Memory B cell (primary cell): ENCODE measurements at places on chromosomes 11 and 22.

DNA sequence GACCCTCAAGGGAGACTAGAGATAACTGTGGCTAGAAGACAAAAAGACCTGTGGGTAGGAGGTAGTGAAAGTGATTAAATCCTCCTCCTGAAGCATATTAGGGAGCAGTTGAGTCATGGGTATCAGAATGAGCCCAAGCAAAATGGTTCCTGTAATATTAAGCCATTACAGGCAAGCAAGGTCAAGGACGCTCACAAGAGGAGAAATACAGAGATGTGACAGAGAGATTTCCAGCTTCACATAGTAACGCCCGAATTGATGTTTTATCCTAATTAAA lies 77.7 kb downstream of the FAM76B start:
- DNase-seq, result no peak

- DNase-seq, result no peak
Observed at GRCh38 chr11:82936261-82936660, 34.7 kb downstream of the DDIAS start.

GRCh38 chr11:12389676-12390657 lies 12.6 kb downstream of the PARVA start:
- no peak for DNase-seq

DNA sequence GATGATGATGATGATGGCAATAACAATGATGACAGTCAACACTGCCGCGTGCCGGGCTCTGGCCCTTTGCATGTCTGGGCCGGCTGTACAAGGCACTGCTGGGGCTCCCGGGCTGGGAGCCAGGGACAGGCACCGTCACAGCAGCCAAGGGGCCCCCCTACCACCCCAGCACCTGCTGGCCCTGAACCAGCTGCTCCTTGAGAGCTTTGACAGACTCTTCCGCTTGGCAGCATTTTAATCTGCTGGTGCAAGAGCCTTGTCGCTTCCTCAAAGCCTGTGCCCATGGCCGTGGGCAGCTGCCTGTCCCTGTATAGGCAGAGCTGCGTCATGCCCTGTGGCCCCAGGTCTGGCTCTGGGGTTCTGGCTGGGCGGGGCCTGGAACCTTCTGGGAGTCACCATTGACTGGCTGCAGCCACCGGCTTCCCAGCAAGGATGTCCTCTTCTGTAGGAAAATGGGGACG lies 12.9 kb upstream of the MUC6 start:
- no peak for DNase-seq

GRCh38 chr22:48778308-48779195 lies 1049.1 kb downstream of the BRD1 start:
- DNase-seq, result no peak

DNA sequence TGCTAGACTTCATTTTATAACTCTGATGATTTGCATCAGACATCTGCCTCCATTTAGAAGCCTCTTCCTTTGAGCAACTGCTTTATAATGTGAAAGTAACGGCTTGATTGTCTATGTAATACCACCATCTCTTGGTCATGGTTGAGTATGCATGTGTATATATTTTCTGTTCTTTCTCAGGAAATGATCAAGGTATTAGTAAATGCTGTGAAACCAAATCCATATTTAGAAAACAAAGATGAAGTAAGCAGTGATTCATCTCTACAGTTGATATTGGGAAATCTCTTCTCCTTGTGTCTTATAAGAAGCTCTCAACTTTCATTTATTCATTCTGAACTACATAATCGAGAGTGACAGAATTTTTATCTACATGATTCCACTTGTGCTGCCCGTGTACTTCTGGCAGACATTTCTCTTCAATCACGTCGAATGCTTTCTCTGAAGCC lies 104.6 kb upstream of the ANO3 start:
- DNase-seq, result peak; percentile 13

DNA sequence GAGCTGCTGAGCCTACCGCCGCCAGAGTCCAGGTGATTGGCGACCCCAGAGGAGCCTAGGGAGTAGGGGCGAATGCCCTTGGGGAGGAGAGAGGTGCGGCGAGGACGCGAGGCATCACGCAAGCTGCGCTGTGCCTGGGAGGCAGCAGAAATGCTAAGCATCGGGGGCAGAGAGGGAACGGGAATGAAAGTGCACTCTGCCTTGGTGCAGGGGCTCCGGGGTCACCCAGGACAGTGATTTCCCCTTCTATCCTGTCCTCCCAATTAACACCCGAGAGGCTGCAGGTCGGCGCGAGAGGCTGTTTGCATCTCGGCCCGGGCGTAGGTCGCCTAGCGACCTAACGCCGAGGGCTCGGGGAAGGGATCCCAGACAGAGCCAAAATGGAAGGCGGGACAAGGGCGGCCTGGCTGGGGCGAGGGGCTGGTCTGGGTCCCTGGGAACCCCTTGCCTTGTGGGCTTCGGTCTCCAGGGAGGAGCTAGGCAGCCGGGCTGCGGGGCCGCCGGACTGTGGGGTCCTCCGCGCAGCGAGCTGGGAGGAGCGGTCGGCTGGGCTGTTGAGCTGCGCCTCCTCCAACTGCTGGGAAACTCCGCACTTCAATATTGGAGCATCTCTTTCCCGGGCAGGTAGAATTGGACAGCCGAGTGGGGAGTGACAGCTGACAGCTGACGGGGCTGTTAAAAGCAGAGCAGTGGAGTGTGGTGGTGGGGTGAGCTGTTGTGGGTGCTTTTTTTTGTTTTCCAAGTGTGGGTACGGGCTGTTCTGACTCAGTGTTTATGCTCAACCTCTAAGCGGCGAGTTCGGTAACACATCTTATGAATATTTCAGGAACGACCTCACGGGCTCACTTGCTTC lies 657 bp downstream of the ELMOD1 start:
- DNase-seq, result peak; percentile 25

DNA sequence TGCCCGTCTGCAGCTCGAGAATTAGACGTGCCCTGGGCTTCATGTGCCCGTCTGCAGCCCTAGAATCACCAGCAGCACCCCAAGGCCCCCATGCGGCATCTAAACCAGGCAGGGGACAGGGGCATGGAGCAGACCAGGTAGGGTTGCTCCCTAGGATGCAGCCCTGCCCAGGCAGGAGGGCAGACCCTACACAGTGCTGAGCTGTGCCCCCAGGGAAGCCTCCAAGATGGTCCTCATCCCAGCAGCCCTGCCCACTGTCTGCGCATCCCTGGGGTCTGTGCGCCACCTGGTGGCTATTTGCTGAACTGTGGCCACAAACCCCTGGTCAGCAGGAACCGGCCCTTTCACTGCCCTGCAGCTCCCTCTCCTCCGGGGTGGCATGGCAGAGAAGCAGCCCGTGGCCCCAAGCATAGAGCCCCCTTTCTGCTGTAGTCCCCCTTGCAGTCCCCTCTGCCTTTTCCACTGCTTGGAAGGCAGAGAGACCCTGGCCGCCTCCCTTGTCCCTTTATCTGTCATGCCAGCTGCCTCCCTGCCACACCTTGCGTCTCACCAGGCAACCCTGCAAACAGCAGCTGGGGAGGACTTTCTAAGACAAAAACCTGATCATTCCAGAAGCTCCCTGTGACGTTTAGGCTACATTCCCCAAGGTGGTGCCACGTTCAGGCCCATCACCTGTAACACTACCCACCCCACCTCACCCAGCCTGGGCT lies 86.6 kb downstream of the KCNQ1 start:
- peak; percentile 67 for DNase-seq

- no peak for DNase-seq
Observed at GRCh38 chr22:42834177-42834949, 22.7 kb downstream of the ARFGAP3 start.

- no peak for DNase-seq
Observed at GRCh38 chr11:112440518-112440917, 179.9 kb upstream of the PLET1 start.

DNA sequence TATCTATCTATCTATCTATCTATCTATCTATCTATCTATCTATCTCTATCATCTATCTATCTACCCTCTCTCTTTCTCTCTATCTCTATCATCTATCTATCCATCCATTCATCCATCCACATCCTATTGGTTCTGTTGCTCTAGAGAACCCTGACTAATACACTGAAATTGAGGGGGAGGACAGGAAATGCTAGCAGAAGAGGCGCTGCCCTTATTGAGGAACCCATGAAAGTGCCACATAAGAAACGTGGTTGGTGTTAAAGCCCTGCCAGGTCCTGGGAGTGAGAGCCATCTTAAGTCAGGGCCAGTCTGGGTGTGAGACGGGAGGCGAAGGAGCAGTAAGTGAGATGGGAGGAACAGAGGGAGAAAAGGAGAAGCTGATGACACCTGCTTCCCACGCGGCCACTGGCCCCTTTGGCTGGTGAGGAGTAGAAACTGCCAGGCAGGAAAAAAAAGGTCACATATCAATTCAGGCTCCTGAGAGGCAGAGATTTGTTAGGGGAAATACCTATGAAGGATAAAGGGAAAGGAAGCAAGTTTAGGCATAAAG lies 87.9 kb upstream of the PLET1 start:
- no peak for DNase-seq

DNA sequence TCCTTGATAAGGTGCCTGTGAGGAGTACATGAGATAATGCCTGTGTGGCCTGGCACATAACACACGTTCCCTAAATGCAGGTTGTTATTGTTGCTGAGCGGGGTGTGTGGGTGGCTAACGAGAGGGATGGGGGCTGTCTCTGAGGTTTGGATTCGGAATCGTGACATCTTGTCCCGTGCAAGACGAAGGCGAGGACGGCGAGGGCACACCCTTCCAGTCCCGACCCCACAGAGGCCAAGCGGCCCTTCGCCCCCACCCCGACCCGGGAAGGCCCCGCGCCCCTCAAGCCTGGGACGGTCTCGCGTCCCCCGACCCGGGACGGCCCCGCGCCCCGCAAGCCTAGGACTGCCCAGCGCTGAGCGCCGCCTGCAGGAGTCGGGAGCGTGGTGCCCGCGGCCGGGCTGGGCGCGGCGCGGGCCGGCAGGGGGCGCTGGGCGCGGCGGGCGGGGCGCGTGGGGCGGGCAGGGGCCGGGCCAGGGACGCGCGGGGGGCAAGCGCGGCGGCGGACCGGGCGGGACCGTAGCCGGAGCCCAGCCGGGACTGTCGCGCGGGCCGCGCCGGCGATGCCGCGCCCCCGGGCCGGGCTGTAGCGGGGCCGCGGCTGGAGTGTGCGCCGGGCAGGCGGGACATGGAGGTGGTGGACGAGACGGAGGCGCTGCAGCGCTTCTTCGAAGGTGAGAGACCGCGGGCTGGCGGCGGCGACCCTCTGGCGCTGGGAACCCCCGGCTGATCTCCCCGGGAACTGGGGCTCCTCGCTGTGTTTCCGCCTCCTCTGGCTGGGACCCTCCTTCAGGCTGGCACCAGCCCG lies at the start of gene MYRF:
Gene MYRF, plus strand, starts transcription at position 520 of the 808 bp plus-strand sequence. Its CDS starts 109 bp downstream, at position 629.
- DNase-seq, result peak; percentile 68

DNA sequence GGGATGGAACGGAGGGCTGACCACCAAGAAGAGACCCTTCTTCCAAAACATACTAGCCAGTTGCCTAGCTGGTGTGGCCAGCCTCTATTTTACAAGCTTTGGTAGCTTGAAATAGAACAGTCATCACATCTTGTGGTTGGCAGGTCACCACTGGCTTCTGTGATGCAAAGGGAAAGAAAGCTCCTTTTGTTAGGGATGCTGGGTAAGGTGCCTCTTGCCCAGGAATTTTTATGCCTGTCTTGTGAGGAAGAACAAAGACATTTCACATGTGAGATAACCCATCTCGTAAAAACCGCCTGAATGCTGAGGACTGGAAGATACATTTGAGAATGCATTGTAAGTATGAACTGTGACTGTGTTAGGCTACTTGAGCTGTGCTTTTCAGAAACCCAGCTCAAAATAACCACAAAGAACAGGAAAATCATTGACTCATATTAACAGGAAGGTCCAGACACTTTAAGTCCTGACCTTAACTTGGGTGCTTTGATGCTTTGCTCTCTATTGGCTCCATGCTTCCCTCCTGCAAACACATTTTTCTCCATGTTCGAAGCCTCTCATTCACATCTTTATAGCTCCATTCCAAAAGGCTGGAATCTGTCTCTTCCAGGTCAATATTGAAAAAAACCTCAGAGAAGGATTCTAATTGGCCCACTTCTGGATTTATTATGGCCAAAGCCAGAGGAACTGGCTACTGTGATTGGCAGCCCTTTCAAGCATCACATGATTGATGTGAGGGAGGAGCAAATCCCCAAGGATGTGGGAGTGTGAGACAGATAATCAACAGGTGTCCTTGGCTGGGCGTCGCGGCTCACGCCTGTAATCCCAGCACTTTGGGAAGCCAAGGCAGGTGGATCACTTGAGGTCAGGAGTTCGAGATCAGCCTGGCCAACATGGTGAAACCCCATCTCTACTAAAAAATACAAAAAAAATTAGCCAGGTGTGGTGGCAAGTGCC lies 53.9 kb downstream of the MICAL2 start:
- no peak for DNase-seq

- DNase-seq, result no peak
Observed at GRCh38 chr11:47724041-47724729, 9.0 kb upstream of the AGBL2 start.

DNA sequence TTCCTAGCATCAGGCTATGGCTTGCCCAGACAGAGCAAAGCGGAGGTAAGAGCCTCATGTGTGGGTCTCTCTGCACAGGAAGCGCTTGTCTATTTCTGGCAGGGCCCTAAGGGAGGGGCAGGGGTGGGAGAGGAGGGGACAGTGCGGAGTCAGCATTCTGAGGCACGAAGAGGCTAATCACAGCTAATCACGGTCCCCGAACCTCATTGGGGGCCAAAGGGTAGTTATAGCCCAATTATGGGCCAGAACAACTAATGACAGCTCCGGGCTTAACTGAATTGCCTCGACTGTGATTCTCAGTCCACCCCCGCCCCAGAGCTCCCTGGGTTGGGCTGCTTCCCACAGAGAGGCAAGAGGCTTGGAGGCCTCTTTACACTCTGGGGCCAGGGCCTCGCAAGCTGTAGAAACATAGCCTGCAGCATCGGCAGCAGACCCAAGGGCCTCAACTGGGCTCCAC lies 72.7 kb upstream of the PRDM11 start:
- no peak for DNase-seq

- no peak for DNase-seq
Observed at GRCh38 chr11:123775715-123776549, 21.6 kb upstream of the OR6X1 start.

DNA sequence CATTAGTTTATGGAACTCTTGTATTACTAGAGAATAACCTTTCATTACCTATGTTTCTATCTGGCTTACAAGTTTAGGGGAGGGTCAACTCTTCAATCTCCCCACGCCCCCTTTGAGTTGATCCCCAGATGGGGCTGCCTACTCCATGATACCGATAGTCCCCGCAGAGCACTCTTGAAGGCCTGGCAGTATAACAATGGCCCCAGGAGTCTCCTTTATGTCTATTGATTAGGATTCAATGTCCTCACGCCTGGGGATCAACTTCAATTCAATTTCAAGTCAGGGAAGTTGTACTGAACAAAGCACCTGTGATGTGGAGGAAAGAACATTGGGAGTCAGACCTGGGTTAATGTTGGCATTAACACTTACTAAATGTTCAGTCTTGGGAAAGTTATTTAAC lies 520.2 kb downstream of the METTL15 start:
- DNase-seq, result no peak

DNA sequence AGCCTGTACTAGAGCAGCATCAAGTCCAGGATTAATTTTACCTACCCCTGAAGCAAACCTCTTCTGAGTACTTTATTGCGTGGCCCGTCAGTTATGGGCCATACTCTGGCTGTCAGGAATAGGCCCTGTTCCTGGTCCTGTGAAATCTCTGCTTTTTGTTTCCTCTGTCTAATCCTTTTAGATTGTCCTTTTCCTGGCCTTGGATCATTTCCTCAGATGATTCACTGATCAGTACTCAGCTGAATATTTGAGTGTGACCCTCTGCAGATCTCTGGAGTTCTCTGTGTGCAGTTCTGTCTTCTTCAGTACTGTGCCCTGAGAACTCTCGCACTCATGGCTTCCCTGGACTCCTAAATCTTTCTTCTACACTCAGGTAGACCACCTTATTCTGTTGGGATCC lies 123.5 kb downstream of the UVRAG start:
- DNase-seq, result no peak

GRCh38 chr11:30171661-30172060 lies 59.2 kb upstream of the FSHB start:
- no peak for DNase-seq

- DNase-seq, result no peak
Observed at GRCh38 chr22:32932176-32932575, 126.0 kb downstream of the SYN3 start.
